ENCODE measurements at places on chromosomes 5 and 9.
A peak's percentile ranks its signal among the peaks of the same experiment; 100 is the strongest.

GRCh38 chr5:95822043-95822541 is 434 bp downstream of the GLRX start:
- peak; percentile 63 for DNase-seq

DNA sequence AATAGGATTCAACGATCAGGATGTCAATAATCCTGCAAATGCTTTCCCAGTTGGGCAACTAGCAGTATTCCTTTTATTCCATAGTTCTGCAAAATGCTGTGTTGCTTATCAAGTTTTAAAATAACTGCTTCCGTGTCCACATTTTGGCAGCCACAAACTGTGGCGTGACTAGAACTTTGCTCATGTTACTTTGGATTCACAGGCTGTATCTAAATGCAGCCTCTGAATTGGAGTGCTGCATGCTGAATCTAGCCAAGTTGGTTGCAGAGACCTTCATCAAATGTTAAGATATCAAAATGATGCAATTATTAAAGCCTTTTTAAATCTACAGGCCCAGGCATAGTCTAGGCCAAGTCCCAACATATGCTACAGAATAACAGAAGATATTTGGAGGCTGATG is 249.2 kb downstream of the NR2F1-AS1 start:
- peak; percentile 20 for DNase-seq

- peak; percentile 3 for DNase-seq
These were observed 63.6 kb downstream of the CEP120 start for GRCh38 chr5:123359454-123360200.

DNA sequence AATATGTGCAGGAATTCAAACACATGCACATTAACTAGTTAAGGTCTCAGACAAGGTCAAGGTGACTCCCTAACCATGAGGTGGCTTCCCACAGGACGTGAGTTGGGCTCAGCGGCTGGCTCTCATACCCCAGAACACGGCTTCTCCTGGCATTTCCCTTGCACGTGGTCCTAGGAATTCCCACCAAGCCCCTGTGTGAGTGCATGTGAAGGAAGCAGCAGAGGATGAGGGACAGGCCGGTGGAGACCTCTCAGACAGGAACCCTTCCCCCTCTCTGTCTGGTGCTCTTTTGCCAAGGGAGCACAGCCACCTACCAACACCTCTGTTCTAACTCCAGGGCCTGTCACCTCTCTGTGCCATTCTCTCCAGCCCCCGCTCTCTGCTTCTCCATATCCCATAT is 271.0 kb downstream of the FSTL4 start:
- DNase-seq: no peak

- DNase-seq: no peak
These were observed 40.9 kb downstream of the CPEB4 start for GRCh38 chr5:173928871-173929574.

DNA sequence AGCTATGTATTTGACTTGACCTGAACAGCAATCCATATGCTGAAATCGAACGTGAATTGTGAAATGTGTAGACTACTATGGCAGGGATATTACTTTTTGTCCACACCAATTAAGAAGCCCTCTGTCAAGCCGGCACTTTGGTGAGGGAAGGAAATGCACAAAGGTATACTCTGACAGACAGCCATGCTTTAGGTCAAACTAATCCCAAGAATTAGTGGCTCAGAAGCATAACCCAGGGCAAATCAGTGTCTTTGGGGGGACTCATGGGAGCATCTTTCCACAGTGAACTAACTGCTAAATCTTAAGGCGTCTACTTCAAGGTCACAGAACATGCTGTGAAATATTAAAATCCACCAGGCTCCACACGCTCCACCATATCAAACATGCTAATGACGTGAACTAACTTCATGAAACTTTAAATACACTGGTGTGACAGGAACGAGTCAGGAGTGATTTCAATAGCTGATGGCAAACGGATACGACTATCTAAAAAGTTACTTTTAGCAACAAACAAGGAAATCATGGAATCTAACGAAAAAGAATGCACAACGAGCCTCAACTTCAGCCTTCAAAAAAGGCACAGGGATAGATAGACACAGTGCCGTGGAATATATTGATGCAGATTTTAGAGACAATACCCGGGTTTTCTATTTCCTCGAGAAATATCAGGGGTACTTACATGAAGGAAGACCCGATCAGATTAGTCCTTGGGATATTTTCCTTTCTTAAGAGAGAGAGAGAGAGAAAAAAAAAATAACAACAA is 527 bp downstream of the MEF2C start:
- DNase-seq: peak; percentile 15

DNA sequence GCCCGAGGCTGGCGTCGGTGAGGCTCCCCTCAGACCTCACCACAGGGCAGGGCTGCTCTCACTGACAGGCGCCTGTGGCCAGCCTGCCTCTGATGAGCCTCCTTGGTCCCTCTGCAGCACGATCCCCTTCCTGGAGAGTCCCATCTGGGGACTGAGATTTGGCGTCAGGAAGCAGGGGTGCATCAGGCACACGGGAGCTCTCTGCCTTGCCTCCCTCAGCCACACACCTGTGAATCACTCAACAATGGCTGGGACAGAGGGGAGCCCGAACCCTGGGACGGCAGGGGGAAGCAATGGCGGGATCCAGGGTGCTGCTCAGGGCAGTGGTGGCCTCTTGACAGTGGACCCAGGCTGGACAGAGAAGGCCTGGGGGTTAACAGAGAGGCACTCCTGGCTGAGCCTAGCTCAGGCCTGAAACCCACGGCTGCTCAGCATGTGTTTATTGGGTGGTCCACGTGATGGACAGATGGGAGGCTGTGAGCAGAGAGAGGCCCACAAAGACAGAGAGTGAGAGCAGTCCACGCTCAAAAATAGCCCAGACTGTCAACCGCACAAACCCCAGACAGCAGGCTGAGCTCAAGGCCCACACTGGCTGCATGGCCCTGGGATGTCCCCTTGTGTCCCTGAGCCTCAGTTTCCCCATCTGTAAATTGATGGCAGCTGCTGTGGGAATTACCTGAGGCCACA is 11.9 kb downstream of the RASGEF1C start:
- DNase-seq: no peak

DNA sequence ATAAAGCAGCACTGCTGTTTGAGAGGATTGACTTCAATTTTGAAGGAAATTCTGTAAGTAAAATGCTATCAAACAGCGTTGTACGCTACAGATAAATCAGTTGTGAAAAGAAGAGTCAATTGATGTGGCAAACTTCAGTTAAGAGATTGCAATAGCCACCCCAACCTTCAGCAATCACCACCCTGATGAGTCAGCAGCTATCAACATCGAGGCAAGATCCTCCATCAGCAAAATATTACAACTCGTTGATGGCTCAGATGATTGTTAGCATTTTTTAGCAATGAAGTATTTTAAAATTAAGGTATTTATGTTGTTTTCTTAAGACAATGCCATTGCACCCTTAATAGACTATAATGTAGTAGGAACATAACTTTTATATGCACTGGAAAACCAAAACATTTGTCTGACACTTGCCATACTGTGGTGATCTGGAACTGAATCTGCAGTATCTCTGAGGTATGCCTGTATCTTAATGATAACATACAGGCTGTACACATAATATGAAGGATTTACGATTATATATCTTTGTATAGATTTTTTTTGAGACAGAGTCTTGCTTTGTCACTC is 47.5 kb downstream of the VPS13A start:
- peak; percentile 51 for DNase-seq

DNA sequence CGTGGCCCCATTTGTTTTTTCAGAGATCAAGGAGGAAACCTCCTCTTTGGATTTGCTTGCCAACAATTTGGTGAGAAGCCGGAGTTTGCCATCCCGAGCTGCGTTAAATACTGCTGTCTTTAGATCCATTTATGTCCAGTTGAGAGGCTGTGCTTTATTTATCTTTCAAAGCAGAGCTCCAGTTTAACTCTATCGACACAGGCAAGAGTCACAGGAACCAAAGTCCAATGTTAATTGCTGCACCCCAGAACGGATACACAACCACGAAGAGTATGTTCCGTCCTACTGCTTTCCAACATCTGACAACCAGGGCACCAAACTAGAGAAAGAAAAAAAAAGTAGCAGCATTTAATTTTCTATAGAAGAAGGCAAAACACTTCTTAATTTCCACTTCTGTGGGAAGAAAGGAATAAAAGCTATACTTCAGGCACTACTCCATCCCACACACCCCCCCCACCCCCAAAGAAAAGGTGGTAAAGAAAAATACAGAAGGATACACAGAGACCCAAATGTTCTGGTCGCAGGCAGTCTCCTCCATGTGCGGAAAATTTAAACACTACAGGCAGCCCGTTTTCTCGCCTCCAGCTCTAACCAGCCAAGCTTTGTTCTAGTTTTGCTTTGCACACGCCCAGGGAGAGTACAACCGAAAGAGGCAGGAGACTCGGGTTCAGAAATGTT is 1.1 kb downstream of the FEM1C start:
- DNase-seq: peak; percentile 39

GRCh38 chr9:9783711-9784110 is 829.1 kb downstream of the PTPRD start:
- no peak for DNase-seq

- DNase-seq: no peak
These were observed 549.1 kb downstream of the CSNK1G3 start for GRCh38 chr5:124061068-124061430.

- no peak for DNase-seq
These were observed 102.1 kb downstream of the GOLPH3 start for GRCh38 chr5:32072054-32072453.

DNA sequence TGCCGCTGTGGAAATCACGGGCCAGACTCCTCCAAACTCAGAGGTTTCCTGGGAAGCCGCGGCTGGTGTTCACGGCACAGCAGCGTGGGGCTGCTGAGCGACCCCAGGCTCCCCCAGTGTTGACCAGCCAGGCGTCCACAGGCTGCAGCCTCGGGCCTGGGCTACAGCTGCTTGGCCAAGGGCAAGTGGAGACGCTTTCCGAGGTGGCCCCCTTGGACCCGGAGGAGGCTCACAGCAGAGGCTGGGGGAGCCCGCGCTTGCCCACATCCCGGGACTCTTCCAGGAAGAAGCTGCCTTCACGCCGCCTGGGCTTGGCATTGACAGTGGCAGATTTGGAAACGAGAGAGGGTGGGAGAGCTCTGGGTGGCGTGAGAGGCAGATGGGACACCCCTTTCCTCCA is 53.1 kb upstream of the FCN2 start:
- no peak for DNase-seq

- no peak for DNase-seq
These were observed 97.3 kb downstream of the CFAP90 start for GRCh38 chr5:7753596-7753995.

- DNase-seq: peak; percentile 0
These were observed 1523.9 kb downstream of the MAT2B start for GRCh38 chr5:165029099-165029870.

Measured in fibroblast of mammary gland (primary cell).